ENCODE measurements at places on chromosomes 3 and 15. TPM values are rescaled to one million over a fixed set of nuclear protein-coding genes. Genes with fewer than 3 reads are reported as not detected.

DNA sequence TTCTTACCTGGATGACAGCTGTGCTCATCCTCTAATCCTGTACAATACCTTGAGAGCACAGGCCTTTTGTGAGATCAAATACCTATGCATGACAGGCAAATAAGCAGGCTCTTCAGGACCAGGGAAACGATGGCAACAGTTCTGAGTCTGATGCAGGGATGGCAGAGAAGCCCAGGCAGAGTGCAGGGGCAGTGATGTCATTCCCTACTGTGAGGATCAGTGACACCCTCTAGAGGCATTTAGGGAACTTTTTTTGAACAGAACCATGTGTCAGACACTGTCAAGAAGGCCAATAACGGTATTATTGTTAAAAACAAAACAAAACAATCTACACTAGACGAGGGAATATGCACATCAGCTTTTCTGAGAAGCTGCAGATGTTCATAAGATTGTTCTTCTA, 314.8 kb upstream of the CTDSPL start:
- peak; percentile 87 for ATAC-seq

- ATAC-seq, result no peak
Measured at GRCh38 chr3:142484912-142485435, 37.1 kb upstream of the XRN1 start.

DNA sequence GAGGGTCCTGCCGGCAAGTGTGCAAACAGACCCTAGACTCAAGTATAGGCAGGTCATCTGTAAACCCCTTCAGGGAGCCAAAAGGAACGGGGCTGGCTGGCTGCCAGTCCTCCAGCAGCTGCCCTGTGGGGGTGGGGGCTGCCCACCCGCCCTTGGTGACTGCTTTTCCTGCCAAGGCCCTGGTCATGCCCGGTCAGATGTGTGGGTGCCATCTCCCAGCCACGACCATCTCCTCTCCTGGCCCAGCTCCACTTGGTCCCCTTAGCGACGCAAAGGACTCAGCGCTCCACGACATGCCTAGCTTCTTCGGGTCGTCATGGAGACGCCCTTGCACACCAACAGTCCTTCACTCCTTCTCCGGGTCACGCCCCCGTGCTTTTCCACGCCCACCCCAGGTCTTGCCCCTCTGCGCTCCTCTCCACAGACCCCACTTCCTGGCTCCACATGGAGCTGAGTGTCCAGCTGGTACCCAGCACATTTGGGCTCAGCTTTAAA, 2.4 kb downstream of the MUC4 start:
- ATAC-seq, result no peak

- ATAC-seq, result no peak
Measured at GRCh38 chr3:94317017-94317416, 254.2 kb downstream of the NSUN3 start.

- no peak for ATAC-seq
Measured at GRCh38 chr3:96619475-96619874, 194.9 kb upstream of the EPHA6 start.

- ATAC-seq, result no peak
Measured at GRCh38 chr15:89114990-89115389, 26.7 kb downstream of the ABHD2 start.

The GREM1 gene
- total RNA-seq, result 365 TPM

DNA sequence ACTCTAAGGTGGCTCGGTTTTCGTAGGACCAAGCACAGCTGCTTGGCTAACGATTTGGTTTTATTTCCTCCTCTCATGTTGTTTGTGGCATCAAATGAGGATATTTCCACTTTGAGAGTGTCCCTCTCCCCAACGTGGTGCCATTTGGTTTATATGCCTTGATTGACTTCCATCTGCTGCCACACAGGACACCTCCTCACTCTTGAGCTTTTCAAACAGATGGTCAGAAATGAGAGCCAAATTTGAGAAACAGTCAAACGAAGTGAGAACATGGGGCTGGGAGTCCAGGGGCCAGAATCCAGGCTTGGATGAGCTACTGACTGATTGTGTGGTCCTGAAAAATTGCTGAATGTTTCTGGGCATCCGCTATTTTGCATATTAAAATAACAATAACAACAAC, 43.5 kb downstream of the CEMIP start:
- no peak for ATAC-seq

The CELSR3 gene
- total RNA-seq, result 0.40 TPM

DNA sequence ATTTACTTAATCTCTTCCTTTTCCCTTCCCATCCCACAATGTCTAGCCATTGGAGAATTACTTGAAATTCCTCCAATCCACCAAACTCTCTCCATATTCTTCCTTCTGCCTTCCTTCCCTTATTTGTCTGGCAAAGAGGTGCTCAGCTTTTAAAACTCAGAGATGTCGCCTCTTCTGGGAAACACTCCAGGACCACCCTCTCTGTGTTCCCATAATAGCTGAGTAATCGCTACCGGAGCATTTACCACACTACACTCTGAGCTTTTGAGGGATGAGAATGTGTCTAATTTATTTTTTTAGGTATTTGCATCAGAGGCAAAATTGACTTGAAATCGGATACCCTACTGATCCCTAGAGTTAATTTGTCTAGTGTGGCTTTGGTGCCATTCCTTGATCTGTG, 245.7 kb upstream of the TPRG1 start:
- no peak for ATAC-seq
